ENCODE measurements at places on chromosomes 7 and 10. TPM values are rescaled to one million over a fixed set of nuclear protein-coding genes. Genes with fewer than 3 reads are reported as not detected.

DNA sequence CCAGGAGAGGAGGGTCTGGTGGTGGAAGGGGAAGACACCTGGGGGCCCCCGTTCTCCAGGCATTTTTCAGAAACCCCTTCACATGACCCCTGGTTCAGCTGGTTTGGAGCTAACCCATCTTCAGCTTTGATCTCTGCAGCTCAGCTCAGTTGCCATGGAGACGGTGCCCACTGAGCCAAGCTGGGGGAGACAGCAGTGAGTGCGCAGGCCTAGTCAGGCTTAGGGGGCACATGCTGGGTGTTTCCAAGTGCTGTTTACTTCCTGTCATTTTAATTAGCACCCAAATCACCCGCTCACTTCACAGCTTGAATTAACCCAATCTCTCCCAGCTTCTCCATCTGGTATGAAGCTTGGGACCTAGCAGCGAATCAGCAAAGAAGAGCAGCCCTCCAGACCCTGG is 9.0 kb downstream of the SPOCK2 start:
- peak; percentile 57 for DNase-seq

DNA sequence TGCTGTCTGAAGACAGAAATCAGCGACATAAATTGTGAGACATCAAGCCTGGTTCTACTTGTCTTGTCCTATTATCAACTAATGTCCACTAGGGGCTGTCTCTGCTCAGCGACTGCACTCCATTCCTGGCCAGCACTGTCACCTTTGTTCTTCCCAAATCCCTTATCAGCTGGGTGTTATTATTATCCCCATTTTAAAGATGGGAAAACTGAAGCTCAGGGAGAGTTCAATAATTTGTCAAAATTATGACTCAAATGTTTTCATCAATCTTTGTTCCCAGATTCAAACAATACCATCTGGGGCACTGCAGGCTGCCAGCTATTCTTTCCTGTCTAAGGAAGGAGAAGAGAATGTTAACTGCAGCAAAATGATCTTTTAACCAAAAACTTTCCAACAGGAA is 431.6 kb upstream of the NFE2L3 start:
- DNase-seq, result no peak

GRCh38 chr7:111159426-111159825 is 68.5 kb downstream of the LRRN3 start:
- DNase-seq, result no peak

The CCDC146 gene
- total RNA-seq, result 0.96 TPM

The PPP1R17 gene
- total RNA-seq, result not detected

The MAGI2 gene
- 0.14 TPM for total RNA-seq

The MRPS16 gene
- 156 TPM for total RNA-seq

The CYP3A7 gene
- total RNA-seq, result not detected

All from activated T-cell treated with anti-CD3 and anti-CD28 coated beads, Interleukin-2, amount 50 U/mL, for 4 hours (primary cell).